ENCODE measurements at places on chromosomes 4 and X.

GRCh38 chrX:10016519-10017132 is 49.5 kb downstream of the CLDN34 start:
- no peak for DNase-seq

DNA sequence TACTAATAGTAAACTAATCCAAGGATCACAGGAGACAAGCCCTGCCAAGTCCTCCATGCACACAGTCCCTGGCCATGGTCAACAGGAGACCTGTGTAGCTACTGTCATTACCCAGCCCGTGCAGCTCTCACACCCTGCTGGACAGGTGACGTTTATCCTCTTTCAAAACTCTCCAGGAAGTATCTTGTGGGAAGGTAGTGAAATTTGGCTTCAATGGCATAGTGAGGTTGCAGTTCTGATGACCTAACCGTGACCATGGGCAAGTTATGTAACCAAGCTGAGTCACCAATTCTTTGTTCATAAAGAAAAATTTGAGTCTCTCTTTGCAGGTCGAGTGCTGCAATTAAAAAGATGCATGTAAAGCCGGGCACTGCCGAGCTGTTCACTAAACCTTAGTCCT is 11.3 kb upstream of the SLC2A9 start:
- no peak for DNase-seq

- DNase-seq = no peak
Measured at GRCh38 chrX:22366166-22366702, 93.5 kb downstream of the CBLL2 start.

GRCh38 chr4:173990126-173990868 is 293.2 kb downstream of the FBXO8 start:
- no peak for DNase-seq

- DNase-seq = no peak
Measured at GRCh38 chrX:140949233-140949632, 53.2 kb upstream of the SPANXB1 start.

GRCh38 chr4:75841641-75842520 is 60.4 kb downstream of the PPEF2 start:
- no peak for DNase-seq

GRCh38 chrX:106950381-106950780 is 30.2 kb downstream of the CLDN2 start:
- DNase-seq = no peak

GRCh38 chr4:72365981-72366380 is 203.0 kb downstream of the ADAMTS3 start:
- no peak for DNase-seq

DNA sequence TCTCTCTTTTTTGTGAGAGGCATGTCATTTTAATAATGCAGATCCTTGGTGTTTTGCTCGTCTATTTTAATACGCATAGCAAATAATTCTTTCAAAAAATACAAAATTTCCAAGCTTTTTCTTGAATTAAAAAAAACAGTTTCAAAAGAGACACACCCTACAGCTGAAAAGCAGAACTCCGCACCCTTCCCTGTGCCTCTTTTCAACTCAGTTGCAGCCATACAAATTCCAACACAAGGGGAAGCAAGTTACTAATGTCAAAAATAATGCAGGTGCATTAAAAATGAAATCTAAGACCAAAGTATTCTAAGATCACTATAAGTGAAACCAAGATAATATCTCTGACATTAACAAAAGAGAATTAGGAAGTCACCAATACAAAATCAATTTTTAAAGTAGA is 66.6 kb downstream of the NR3C2 start:
- DNase-seq = no peak

DNA sequence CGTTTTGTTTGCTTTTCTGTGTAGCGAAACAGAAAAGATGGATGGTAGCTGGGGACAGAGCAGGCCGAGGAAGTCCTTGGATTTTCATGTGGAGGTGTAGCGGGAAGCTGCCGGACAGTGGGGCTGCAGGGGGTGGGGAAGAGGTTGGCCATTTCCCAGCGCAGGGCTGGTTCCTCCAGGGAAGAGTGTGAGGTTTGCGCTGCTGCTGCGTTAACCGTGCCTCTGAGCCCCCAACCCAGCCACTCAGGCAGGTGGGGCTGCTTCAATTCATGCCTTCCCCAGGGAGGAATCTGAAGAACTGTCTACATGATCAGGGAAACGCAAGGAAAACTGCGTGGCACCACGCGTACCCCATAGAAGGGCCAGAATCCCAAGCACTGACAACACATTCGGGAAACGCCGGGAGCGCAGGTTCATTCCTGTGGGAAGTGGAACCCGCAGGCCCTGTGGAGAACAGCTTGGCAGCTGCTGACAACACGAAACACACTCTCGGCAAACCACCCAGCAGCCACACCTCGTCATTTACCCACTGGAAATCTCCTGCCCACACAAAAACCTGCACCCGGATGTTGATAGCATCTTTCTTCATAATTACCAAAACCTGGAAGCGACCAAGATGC is 57.7 kb downstream of the PCGF3 start:
- DNase-seq = no peak

- no peak for DNase-seq
Measured at GRCh38 chr4:140707325-140707724, 48.9 kb downstream of the TBC1D9 start.

DNA sequence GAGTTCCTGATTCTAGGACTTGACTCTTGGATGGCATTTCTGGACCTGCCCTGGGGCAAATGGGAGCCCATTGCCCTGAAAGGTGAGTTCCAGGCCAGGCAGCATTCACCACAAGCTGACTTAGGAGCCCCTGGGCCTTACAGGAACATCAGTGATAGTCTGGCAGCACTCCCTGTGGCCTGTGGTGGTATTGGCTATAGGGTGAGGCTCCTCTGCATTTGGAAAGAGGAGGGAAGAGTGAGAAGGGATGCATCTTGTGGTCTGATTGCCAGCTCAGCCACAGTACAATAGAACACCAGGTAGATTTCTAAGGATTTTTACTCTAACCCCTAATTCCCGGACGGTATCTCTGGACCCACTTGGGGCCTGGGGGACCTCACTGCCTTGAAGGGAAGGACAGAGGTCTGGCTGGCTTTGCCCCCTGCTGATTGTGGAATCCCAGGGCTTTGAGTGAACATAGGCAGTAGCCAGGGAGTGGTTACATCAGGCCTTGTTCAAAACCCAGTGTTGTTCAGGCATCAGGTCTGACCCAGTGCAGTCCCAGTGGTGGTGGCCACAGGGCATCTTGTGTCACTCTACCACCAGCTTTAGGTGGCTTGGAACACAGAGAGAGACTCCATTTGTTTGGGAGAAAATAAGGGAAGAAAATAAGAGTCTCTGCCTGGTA is 32.9 kb downstream of the MAGED4 start:
- no peak for DNase-seq

DNA sequence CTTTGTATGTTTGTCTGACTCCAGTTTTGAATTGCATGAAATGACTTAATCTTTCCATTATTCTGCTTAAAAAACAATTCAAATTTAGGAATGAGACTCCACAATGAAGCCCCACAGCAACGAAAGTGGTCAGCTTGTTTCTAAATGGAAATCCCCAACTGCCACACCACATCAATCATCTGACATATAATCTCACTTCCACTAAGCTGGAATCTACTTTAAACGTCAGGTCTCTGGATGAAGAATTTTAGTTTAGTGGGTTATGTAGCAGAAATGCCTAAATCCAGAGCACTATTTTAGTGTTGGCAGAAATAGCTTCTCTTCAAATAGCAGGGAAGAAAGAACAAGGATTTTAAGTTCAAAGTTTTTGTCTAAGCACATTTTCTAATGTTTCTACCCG is 1.7 kb upstream of the BMP2K start:
- no peak for DNase-seq

DNA sequence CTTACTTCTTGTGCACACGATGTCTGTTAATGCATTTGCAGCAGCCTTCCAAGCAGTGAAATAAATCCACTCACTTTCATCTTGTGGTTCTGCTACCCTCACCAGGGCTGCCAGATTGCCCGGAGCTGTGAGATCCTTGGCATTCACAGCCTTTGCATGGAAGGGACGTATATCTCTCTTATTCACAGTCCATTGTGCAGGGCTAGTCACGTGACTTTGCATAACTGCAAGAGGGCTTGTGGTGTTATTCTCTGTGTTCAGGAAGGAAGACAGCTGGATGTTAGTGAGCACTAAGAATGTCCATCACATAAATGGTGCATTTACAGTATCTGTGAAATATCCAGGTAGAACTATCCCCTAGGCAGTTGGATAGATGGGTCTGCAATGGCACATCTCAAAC is 96.5 kb upstream of the BEND4 start:
- no peak for DNase-seq

DNA sequence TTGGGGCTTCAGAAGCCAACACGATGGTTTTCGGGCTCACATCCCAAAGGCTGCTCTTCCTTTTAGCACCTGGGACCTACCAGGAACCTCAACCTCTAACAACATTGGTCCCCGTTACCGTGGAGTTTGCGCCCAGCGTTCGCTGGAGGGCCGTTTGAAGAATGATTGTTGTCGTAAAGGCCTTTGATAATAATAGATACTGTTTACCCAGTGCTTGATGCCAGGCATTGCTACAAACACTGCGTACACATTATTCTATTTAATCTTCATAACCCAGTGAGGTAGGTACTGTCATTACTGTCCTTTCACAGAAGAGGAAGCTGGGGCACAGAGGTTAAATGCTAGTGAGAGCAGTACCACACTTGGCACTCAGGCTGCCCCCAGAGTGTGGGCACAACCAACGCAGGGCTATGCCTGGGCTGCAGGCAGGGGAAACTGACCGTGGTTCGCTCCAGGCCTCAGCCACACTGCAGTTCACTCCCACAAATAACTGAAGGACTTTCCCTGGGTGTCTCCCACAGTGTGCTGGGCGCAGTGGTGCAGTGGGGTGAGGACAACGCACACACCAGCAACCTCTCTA is 1.0 kb upstream of the ACSL1 start:
- no peak for DNase-seq

GRCh38 chr4:150126201-150126863 is 48.1 kb downstream of the DCLK2 start:
- no peak for DNase-seq

- DNase-seq = no peak
Measured at GRCh38 chrX:151852294-151852693, 60.4 kb upstream of the MAGEA4 start.

- no peak for DNase-seq
Measured at GRCh38 chr4:15878011-15878410, 60.5 kb downstream of the FGFBP1 start.

- DNase-seq = peak; percentile 9
Measured at GRCh38 chrX:64894454-64895038, 81.7 kb downstream of the ZC4H2 start.

DNA sequence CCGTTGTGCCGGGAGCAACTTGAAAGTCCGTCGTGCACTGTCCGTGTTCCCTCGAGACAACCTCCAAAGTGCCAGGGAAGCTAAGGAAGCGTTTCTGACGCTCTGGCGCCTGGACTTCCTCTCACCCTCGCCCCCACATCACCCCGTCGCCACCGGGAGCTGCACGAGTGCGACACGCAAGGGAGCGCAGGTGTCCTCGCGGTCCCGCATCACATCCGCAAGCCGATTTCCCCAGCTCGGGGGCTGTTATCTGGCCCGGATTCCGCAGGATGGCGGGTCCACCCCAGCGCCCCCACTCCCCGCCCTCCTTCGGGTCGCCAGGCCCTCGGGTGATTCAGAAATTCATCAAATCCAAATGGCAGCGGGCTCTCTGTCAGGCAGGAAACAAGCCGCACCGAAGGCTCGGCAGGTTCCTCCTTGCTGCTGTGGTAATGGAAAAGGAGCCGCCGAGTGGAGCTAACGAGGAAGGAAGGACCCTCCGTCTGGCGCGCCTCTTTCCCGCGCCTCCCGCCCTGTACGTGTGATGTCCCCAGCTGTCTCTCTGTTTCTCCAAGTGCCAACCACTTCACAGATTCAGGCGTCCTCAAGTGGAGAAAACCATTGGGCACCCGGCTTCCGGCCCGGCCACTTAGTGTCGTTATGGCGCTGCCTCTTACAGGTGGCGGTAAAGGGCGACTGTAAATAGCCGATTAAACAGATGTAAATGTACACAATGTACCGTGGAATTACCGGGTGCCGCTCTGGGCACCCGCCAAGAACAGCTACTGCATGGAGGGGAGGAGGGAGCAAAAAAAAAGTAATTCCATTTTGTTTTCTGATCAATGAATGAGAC is 921 bp upstream of the SETD7 start:
- peak; percentile 39 for DNase-seq

- DNase-seq = no peak
Measured at GRCh38 chr4:54100595-54101189, 729 bp downstream of the GSX2 start.

- DNase-seq = no peak
Measured at GRCh38 chr4:172666711-172667368, 501.8 kb upstream of the GALNT7 start.

Data from GDM1 (cell line).